ENCODE measurements at places on chromosomes 5 and 9.
A peak's percentile ranks its signal among the peaks of the same experiment; 100 is the strongest.

GRCh38 chr9:6215562-6215961 is at the start of gene IL33:
IL33 (plus strand) TSS chr9:6215807; CDS start chr9:6241695, 25,888 bp downstream.
- DNase-seq, result no peak

DNA sequence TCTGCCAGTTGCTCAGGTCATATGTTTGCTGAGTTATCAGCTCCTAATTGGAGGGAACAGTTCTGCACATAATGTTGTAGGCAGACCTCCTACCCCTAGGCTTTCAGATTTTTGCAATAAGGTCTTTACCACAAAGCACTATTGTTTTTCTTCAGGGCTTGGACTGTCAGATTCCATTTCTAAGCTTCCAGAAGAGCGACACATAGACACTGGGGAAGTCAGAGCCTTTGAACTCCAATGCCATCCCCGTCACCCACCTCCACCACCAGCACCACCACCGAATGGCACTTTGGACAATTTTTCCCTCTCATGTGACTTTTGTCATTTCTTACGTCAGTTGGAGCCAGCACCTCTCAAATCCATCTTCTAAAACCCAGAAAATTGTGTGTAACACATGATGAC is 28.3 kb upstream of the SPRY4 start:
- peak; percentile 14 for DNase-seq

- DNase-seq, result no peak
Observed at GRCh38 chr5:178455480-178455835, 134.7 kb downstream of the COL23A1 start.

DNA sequence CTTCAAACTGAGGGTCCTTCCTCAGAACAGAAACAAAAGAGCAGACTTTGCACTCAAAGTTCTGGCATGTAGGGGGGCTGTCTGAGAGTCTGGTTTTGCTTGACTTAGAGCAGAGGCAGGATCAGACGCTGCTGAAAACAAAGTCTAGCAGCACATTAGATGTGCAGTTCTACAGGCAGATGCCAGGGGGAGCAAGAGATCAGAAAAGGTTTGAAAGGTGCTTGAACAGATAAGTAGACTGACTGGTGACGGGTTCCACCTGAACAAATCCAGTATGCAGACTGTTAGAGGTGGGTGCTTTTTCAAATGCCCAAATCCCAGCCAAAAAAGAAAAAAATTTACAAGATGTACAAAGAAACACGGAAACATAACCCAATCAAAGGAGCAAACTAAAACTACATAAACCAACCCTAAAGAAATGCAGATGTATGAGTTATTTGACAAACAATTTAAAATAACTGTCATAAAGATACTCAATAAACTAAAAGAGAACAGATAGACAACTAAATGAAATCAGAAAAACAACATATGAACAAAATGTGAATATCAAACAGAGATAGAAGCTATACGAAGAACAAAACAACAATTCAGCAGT is 194.7 kb upstream of the FREM1 start:
- peak; percentile 36 for DNase-seq

- DNase-seq, result peak; percentile 46
Observed at GRCh38 chr9:31597977-31598376, 786.5 kb upstream of the ACO1 start.

- DNase-seq, result no peak
Observed at GRCh38 chr5:142810081-142810480, 39.9 kb downstream of the ARHGAP26 start.

DNA sequence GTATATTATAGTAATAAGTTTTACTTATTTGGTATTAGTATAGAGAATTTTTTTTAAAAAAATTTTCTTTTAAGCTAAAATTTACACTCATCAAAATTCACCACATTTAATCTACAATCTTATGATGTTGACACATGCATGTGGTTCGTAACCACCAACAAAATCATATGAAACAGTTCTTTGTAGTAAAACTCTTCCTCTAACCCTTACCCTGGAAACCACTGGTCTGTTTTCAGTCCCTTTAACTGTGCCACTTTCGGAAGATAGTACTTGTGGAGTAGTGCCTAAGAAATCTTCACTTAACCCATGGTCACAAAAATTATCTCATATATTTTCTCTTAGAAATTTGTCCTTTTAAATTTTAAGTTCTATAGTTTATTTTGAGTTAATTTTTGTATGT is 1498.8 kb downstream of the MAT2B start:
- DNase-seq, result no peak

- DNase-seq, result no peak
Observed at GRCh38 chr5:164377746-164378145, 872.3 kb downstream of the MAT2B start.

GRCh38 chr9:75604661-75605060 is 285.8 kb upstream of the PCSK5 start:
- no peak for DNase-seq

GRCh38 chr9:77968506-77968905 is 63.1 kb downstream of the GNAQ start:
- DNase-seq, result no peak

GRCh38 chr9:87100001-87100400 is 152.7 kb upstream of the GAS1 start:
- no peak for DNase-seq

- DNase-seq, result no peak
Observed at GRCh38 chr9:68749579-68750159, 44.6 kb downstream of the PIP5K1B start.

GRCh38 chr5:9363449-9363848 is 182.4 kb downstream of the SEMA5A start:
- DNase-seq, result no peak

- DNase-seq, result no peak
Observed at GRCh38 chr9:99012957-99013512, 69.3 kb downstream of the COL15A1 start.

DNA sequence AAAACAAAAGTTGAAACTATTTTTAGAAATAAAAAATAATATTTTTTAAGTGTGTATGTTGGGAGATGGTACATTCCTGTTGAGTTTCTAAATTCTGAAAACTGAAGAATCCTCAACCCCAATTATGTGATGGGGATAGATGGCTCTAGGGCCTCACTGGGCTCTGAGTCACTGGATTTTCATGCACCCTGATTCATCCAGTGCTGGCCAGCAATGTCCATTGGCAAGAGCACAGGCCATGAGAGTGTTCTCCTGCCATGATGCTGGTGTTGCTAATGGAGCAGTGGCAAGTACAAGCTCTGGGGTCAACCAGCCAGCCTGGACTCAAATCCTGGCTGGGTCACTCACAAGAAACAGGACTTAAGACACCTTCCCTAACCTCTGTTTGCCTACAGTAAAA is 23.3 kb downstream of the SMIM23 start:
- DNase-seq, result no peak

GRCh38 chr5:168066536-168067208 is 224.8 kb upstream of the WWC1 start:
- DNase-seq, result no peak

DNA sequence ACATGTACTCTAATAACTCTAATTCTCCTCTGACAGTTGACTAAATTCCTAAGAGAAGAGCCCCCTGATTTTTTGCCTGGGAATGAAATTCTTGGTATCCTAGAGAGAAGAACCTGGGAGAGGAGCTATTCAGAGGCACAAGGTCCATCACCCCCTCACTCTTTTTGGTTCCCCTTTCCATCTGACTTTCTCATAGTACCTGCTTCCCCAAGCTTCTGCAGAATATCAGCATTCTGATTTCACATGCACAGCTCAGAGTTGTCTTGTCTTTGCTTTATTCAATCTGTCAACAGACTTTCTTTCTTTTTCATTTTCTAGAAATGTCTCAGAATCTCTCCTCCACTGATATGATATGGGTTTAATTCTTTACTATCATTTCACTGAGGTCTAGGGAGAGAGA is 141.5 kb upstream of the FBXL17 start:
- no peak for DNase-seq

- DNase-seq, result no peak
Observed at GRCh38 chr5:132224716-132225115, 2.9 kb downstream of the P4HA2 start.

GRCh38 chr9:131324736-131325679 is 35.5 kb downstream of the PLPP7 start:
- no peak for DNase-seq

DNA sequence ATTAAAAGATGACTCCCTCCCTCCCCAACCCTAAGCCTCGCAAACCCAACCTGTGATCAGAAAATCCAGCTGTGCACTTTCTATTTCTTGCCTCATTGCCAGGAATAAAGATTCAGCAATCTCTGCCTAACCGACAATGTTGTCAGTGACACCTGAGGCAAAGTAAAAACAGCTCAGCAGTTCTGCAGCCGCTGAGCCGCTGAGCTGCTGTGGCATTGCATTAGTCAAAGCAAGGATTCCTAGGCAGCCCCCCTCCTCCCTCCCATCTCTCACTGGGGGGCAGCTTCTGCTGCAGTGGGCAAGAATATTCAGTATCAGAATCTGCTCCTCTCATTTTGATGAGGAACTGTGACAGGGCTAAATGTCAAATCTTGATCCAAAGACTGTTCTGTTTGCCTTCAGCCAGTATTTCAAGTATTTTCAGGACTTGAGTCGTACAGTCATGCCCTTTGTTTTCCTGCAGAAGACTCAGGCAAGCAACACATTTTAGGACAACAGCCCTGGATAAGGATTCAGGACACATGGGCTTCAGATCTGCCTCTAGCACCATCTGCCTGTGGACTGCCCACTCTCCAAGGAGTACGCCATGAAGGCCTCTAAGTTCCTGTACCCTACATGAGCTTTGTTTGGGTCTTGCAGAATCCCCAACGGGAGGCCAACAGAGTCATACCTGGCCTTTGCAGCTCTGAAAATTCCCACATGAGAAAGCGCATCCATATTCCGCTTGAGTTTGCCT is 41.1 kb upstream of the DAP start:
- no peak for DNase-seq

GRCh38 chr9:75462866-75463265 is 374.6 kb downstream of the OSTF1 start:
- no peak for DNase-seq

DNA sequence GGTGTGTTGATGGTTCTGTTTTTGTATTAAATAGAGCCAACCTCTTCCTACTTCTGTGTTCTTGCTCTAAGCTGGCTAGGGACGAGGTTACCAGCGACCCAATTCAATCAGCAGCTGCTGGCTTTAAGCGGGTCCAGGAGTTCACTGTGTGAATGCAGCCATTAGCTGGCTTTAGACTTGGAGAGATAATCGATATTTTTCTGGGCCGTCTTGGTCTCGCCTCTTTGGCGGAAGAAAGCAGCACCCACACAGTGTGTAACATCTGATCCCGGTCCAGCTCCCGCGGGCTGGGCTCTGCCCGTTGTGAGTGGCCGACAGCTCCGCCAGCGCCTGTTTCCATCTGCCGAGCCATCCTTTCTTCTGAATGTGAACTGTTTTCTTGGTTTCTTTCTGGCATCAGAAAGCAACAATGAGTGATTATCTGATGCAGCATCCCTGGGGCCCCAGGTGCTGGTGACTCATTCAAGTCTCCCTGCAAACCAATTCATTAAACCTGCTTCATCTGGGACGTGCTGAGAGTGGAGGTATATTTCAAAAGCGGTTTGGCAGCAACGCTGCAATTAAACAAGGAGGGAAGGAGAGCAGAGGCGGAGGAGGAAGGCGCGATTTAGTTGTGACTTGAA is 90.8 kb upstream of the IRX4 start:
- no peak for DNase-seq

- no peak for DNase-seq
Observed at GRCh38 chr5:155838394-155838793, 488.6 kb upstream of the SGCD start.

DNA sequence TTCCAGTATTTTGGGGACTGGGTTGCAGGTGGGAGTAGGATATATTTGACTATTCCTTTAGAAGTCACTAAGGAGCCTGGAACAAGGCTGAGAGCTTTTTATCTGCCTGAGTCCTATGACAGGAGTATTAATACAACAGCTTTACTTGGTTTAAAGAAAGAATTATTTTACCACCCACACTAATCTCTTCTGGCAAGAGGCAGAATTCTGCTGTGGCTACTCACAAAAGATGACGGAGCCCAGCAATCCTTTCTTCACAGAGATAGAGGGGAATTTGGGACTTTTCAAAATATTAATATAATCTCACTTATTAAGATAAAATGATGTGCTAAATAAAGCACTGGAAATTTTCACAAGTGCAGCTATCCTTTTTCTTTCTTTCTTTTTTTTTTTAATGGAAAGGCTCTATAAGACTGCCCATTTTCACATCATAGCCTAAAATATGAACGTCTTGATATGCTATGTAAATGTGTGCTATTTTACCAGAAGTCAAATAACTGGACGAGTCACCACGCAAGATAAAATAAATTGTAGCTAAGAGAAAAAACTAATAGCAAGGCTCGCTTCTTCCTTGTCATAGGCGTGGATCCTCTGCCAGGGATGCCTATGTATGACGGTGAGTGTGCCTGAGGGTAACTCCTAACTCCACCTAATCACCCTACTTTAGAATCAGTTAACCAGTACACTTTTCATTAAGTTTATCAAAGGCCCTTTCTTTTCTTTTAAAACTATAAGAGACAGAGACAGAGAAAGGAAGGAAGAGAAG is 76.3 kb downstream of the ZNF608 start:
- DNase-seq, result no peak

DNA sequence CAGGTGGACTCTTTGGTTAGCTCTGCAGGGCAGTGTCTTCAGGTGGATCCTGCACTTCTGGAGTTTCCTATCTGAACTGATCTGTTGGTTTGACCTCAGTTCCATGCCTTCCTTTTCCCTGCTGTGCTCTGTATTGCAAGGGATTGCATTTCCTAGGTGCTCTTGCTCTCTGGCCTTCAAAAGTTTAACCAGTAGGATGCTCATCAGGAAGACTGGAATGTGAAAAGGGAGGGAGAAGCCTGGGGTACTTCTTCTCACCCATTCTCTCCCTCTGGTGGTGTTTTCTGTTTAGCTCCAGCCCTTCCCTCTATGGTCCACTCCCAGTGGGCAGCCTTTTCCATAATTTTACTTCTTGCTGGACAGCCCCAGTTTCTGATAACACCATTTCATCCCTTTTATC is 78.5 kb downstream of the ZNF618 start:
- no peak for DNase-seq

DNA sequence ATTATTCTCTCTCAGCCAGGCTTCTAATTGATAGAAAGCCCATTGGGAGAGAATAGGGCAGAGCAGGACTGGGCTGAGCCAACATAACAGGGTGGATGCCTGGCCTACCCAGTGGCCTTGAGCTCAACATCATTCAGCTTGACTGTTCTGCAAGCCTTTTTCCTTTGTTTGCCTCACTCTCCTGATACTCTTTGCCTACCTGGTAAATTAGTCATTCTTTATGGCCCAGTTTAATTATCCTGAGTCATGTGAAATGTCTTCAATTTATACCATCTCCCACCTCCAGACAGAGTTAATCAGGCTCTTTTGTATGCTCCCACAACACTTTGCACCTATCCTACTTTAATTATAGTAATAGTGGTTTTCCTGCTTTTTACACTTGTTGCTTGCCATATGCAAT is 13.6 kb downstream of the GLRA1 start:
- no peak for DNase-seq

DNA sequence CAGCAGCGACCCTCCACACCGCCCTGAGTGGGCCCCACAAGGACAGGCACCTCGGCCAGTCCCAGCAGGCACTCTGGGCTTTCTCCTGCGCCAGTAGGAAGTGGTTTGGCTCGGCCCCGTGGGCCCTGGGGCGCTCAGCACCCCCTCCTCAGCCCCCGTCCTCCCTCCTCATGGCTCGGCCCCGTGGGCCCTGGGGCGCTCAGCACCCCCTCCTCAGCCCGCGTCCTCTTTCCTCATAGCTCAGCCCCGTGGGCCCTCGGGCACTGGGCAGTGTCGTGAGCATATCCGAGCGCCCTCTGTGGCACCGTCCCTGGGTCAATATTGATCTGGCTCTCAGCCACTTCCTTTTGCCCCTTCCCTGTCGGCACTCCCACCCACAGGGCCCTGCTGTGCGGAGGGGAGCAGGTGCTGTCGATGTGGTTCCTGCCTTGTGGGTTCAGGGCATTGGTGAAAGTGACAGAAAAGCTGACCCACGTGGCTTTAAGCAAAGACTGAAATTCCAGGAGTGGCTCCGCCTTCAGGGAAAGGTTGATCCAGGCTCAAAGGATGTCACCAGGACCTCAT is 5.5 kb upstream of the SCGB3A1 start:
- DNase-seq, result no peak
